ENCODE measurements at places on chromosomes 11 and 22.

- no peak for DNase-seq
These were observed 32.4 kb downstream of the CNTF start for GRCh38 chr11:58654908-58655296.

- no peak for DNase-seq
These were observed 11.9 kb downstream of the TMEM41B start for GRCh38 chr11:9302448-9302847.

DNA sequence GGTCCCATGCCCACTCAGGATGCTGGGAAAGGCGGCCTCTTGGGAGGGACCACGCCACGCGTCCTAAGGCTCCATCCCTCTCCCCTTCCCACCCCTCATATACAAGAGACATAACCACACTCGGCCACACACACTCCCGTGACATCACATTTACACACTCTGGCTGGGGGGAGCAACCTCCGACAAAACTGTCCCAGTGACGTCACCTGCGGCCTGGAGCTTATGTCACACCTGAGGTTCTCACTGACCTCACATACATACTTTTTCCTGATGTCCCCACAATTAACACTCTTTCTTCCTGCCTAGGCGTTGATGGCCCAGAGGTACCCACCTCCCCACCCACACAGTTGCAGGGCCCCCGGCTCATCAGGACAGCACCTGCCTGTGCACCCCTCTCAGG, 1.9 kb downstream of the ELFN2 start:
- DNase-seq = no peak

DNA sequence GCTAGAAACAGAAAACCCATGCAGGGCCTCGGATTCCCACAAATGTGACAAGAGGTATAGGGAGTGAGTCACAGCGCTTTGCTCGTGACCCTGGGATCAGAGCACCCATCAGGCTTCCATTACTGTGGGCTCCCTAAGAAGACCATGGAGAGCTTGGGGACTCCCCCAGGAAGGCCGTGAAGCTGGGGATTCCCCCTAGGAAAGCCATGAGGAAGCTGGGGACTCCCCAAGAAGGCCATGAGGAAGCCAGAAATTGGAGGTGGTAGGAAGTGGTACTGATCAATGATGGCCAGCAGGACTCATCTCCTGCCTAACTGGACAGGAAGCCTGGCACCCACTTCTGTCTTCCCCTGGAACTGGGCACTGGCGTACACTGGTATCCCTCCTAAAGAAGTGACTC, 10.1 kb upstream of the DCPS start:
- no peak for DNase-seq

GRCh38 chr22:22245256-22245909, 797 bp downstream of the VPREB1 start:
- DNase-seq = no peak

DNA sequence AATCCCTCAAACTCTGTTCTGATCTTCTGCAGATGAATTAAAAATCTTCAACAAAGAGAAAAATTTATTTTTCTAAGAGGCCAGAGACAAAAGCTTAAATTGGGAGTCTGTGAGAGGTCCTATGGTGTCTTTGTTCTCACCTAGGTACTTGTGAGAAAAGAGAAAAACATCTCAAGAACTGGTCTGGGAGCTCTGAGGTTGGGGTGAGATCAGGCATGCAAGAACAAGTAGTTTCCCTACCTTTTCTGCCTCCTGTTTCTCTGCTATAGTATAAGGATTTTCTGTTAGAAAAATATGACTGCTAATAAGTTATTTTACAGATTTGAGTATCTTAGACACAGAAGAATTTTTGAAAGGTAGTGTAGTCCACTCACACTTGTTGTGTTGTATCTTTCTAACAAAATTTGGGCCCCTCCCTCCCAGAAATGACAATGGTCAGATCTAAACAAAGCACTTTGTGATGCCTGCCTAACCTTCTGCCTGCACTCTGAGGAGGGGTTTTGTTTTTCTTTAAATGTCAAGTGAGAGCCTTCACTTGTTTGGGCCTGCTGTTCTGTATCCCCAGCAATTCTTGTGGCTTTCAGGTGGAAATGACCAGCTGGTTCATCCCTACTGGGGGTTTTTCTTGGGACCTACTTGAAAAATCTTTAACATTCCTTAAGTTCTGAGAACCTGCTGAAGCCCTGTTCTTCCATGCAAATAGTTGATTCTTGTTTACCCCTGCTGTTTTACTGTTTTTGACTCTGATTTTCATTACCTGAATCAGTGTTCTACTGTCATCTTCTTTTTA, 13.6 kb upstream of the OR51S1 start:
- DNase-seq = no peak

- DNase-seq = no peak
These were observed 173.9 kb upstream of the B3GAT1 start for GRCh38 chr11:134585666-134586610.

DNA sequence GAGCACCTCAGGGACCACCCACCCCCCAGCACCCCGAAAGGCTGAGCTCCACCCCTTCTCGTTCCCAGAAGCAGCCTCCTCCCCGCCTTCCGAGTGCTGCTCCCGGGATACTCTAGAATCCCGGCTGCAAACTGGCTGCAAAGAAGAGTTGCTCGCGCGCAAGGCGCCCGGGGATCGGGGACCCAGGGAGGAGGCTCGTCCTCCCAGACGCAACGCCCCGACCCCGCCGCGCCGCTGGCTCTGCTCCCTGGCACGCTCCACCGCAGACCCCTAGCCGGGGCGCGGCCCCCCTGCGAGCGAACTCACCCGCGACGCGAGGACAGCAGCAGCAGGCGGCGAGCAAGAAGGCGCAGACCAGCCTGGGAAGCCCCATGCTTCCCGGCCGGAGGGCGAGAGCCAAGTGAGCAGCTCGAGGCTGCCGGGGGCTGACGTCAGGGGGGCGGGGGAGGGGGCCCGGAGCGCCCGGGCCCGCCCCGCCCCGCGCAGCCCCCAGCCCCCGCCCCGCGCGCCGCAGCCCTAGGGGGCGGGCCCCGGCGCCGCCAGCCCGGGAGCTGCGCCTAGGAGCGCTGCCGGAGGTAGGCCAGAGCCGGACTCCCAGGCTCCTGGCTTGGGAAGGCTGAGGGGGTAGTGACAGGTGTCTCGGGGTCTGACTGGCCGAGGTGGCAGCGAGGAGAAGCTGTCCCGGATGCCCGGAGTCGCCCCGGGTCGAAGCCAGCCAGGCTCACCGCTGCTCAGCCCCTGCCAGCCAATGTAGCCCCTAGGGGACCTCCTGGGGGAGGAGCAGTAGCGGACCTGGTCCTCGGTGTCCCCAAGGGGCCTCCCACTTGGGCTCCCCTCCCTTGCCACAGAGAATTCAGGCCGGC, at the start of gene MCAM:
MCAM (minus strand) TSS at position 402 of the 863 bp plus-strand sequence; CDS start at position 373, 29 bp downstream.
- DNase-seq = no peak

GRCh38 chr22:24463071-24463760, 31.9 kb upstream of the UPB1 start:
- no peak for DNase-seq

GRCh38 chr11:62186195-62186594, 3.8 kb upstream of the SCGB1D1 start:
- DNase-seq = no peak

- DNase-seq = no peak
These were observed 1.4 kb downstream of the TMX2 start for GRCh38 chr11:57713835-57714234.

GRCh38 chr11:12152321-12152720, 41.9 kb downstream of the MICAL2 start:
- no peak for DNase-seq

GRCh38 chr22:36405671-36406538, 18.1 kb upstream of the MYH9 start:
- DNase-seq = peak; percentile 57

DNA sequence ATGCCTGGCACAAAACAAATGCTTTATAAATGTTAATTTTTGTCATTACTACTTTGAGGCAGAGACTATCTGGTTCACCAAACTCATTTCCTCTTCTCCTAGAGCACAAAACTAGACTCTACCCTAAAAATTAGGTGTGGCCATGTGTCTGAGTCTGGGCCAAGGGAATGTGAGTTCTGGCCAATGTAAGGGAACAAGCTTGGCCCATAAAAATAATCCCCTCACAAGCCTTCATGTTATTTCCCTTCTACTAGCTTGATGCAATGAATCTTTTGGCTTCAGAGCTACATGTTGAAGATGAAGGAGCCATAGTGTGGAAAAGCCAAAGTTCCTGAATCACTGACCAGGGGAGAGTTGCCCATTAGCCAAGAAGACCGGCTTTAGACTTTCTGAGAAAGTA, 406.5 kb upstream of the CCDC90B start:
- DNase-seq = no peak

DNA sequence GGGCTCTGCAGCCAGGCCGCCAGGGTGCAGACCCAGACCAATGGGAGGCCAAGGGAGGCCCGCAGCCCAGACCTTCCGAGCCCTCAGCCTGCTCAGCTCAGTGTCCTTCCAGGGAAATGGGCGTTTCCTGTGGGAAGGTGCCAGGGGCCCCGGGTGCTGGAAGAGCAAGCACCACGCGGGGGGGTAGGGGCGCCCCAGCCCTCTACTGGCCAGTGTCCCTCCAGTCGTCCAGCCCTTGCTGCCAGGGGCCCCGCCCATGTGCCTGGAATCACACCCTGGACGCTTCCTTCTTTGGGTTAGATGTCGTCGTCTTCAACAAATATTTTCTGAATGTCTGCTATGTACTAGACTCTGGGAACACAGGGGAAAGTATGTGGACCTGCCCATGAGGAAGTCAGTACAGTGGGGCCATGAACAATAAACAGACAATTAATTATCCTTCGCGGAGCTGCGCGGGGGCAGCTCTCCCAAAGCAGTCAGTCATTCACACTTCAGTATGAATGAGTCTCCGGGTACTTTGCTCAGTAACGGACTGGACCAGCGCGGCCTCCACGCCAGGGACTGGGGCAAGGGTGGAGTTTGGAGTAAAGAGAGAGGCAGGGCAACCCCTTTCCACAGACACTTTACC, 60.2 kb downstream of the CDKN1C start:
- no peak for DNase-seq

- peak; percentile 96 for DNase-seq
These were observed at the start of gene PPP1CA for GRCh38 chr11:67401495-67402191. TSS of gene PPP1CA (minus strand) at chr11:67401858. CDS start at chr11:67401782, 76 bp downstream.

- DNase-seq = no peak
These were observed 3.9 kb downstream of the MYEOV start for GRCh38 chr11:69297787-69298266.

- no peak for DNase-seq
These were observed 44.4 kb upstream of the SLC22A12 start for GRCh38 chr11:64546600-64546999.

GRCh38 chr11:67119585-67120391, 725 bp downstream of the KDM2A start:
- DNase-seq = peak; percentile 52

DNA sequence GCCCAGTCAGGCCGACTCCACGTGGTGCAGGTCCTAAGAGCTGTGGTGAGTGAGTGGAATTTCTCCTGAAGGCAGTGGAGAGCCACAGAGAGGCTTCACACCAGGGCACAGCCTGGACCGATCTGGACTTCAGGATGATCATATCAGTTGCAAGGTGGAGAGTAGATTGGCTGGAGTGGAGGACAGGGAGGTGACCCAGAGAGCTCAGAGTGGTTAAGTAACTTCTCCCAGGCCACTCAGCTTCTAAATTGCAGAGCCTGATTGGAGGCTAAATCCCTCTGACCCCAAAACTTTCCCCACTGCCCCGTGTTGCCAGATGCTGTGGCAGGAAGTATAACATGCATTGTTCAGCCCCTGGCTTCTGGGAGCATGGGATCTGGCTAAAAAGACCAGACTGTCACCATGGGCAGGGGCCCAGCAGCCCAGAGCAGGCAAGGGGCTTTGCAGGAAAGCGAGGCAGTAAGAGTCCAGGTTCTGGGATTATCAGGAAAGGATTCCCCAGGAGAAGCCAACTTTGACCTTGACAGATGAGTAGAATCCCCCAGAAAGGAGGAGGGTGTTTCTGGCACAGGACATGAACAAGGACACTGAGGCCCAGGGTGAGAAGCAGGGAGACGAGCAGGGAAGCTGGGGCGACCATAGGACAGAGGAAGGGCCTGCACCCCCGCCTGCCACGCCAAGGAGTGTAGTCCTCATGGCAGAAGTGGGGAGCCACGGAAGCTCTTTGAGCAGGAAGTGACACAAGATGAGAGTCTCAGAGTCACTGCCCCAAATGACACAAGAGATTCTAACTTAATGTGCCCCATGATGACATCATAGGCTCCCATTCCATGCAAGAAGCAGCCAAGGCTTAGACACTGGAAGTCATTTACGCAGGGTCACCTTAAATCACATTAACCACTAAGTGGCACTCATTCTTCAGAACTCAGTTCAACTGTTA, 4.8 kb downstream of the SLC35C1 start:
- no peak for DNase-seq

DNA sequence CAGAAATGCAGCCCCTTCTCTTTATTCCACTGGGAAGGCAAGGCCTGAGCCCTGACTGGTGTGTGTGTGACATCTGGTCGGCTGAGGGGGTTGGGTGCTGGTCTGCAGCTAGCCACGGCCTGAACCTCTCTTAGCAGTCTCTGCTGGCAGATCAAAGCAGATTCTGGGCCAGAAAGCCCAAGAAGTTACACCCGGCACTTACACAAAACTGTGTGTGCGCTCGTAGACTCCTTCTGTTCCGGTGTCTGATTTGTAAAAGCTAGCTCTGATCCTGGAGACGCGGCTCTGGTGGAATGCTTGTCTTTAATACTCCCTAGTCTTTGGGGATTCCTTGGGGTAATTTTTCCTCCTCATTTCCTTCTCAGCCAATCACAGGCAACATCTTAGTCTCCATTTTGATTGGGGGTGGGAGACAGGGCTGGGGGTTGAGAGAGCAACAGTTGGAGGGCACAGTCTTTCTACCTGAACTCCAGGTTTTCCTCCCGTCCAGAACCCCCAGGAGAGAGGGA, 5.5 kb downstream of the PKNOX2 start:
- DNase-seq = no peak

DNA sequence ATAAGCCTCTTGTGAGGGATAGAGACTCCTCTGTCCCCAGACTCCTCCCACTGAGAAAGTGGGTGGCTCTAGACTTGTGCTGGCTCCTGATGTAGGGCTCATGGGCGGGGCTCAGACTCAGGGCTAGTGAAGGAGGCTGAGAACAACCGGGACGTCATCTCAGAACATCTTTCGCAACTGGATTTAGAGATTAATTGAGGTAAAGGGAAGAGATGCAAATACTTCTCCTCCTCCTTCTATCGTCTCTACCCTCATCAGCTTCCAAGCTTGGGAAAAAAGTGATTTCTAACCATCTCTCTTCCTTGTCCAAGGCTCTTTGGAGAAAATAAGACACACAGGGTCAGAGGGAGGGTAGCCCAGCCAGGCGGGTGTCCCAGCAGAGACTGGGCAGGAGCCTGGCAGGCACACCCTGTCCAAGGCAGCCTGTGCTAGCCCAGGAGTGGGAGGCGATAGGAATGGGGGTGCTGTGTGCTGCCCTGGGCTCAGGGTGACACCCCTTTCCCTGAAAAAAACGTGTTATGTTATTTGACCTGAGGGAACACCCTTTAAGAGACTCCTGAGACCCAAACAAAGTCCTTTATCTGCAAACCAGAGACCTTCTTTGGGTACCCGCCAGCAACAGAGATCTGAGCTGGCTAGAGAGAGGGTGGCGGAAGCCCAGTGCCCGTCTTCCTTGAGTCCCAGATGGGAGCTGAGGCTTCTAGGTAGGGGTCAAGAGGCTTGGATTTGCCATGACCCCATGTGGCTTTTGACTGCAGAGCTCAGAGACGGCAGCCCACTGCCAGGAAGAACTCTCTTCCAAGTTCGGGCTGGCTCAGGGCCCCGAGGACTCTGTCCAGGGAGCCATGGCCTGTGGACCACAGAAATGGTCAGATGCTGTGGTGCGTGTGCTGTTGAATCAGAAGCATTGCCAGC, 160.9 kb downstream of the ADAMTS15 start:
- DNase-seq = no peak

- DNase-seq = peak; percentile 64
These were observed 157.0 kb upstream of the TIMP3 start for GRCh38 chr22:32644252-32645100.

GRCh38 chr22:45917146-45917545, 59.8 kb downstream of the WNT7B start:
- no peak for DNase-seq

GRCh38 chr11:820655-821511, 2.2 kb downstream of the PNPLA2 start:
- no peak for DNase-seq
